Posterior cingulate gyrus (tissue), 11 donors: ENCODE measurements at places on chromosomes 12 and 14.

DNA sequence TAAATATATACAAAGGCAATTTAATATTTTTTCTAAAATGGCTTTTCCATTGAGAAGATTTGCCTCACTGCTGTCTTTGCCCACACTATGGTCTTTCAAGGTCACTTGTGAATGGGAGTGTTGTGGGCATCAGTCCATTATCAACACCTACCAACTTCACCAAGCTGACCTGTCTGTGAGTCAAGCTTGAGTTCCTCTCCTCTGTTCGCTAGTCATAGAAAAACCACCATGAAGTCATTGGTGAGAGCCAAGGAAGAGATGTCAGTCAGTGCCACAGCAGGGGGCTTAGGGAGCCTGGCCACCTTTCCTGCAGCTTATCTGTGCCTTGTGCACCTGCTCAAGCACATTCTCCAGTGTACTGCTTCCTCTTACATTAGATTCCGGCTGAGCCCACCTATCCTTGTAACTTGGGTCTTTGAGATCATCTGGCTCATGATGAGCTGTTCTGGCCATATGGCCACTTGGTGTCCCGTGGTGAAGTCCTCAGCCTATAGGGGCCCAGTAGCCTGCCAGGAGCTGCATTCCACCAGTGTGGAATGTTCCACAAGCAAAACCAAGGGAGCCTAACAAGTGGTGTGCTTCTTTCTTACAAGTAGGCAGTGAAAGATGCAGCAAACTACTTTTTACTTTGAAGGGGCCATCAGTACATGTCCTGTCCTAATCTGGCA, 80.8 kb upstream of the C12orf71 start:
- no peak for DNase-seq

GRCh38 chr12:131610891-131611290, 100.0 kb upstream of the SFSWAP start:
- no peak for DNase-seq

- DNase-seq = no peak
Measured at GRCh38 chr14:49861699-49862088, 9.1 kb upstream of the NEMF start.

DNA sequence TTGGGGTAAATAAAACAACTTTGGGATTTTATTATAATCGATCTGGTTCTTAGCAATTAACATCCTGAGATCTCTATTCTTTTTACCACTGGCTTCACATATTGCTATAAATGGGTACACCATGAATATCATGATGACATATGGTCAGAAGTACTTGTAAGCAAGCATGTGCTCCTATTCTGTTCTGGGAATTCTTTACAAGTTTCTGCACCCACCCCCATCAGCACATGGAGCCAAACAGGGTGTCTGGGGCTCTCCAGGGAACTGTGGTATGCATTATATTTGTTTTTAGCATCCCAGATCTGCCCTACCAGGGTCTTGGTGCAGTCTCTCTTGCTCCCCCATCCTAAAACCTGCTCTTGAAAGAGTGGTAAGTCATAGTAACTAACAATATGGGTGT, 31.3 kb downstream of the DMAC2L start:
- DNase-seq = peak; percentile 33
